ENCODE measurements at places on chromosomes 2 and 18.

DNA sequence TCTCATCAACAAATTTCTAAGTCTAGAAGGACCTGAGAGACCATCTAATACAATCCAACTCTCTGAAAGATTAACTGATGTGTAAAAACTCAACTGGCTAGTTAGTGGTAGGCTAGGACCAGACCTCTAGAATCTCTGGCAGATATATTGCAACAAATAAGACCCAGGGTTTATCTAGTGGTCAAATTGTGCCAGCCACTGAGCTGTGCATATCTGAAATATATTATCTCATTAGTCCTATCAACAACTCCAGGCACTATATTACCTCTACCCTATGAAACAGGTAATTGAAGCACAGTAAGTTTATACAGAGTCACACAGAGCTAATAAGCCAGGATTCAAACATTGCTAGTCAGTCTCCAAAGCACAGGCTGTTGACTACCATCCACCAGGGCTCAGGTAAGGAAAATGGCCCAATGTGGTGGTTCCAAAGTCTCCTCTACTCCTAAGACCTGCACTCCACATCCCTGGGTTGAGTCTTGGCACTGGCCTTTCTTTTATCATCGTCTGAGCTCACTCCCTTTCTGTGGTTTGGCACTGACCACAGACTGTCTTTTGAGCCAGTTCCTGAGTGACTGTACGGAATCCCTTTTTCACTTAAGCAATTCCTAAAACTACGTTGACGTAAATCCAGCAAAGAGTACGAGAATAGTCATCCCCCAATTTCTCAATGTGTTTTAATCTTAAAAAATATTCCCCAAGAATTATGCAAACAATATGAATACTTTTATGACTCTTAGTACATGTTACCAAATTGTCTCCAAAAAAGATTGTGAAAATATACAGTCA, 11.9 kb upstream of the PID1 start:
- DNase-seq: no peak

DNA sequence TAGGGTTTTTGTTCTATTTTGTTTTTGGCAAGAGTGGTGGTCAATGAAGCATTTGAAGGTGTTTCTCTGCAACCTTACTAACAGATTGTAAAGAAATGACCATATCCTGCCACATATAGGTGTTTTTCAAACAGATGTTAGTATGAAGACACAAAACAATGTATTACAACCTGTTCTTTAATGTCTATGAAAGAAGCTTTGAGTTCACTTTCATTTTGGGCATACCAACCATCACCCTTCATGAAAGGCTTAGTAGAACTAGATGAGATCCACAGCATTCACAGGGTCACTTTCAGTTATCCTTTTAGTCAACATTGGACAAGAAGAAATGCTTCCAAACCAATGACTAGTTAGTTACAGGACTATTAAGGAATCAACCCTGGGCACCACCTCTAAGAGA, 95.1 kb downstream of the EHBP1 start:
- no peak for DNase-seq

- no peak for DNase-seq
Observed at GRCh38 chr2:209512971-209513370, 89.1 kb downstream of the MAP2 start.

DNA sequence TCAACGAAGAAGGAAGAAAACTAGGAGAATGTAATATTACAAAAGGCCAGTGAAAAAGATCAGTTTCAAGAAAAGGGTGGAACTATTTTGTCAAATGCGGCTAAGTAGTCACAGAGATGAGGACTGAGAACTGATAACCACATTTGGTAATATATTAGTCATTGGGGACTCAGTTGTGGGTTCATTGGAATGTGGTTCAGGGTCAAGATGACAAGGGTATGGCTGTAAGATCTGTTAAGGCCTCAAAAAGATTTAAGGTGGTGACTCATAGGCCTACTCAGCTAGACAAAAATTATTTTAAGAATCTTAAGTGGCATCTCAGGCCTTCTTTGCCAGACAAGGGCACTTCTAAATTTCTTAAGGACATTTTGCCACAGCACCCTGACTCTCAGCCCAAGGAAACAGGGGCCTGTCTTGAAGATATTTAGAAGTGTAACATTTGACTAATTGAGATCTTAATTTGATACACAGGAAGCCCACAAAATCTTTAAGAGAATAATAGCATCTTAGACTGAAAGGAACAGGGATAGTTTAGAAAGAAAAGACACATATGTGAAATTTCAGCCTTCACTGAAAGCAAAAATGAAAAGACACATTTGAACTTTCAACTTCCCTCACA, 81.3 kb downstream of the STRADB start:
- no peak for DNase-seq

- no peak for DNase-seq
Observed at GRCh38 chr2:120635146-120635545, 100.5 kb upstream of the GLI2 start.

- DNase-seq: peak; percentile 70
Observed at GRCh38 chr2:96485751-96486651, 19.2 kb downstream of the NEURL3 start.

GRCh38 chr18:11785444-11786055, 65.7 kb upstream of the CHMP1B start:
- DNase-seq: no peak

- no peak for DNase-seq
Observed at GRCh38 chr2:237525559-237526157, 38.6 kb downstream of the MLPH start.

GRCh38 chr2:172119089-172119488, 16.4 kb upstream of the DLX2 start:
- DNase-seq: no peak

- DNase-seq: no peak
Observed at GRCh38 chr2:224217233-224217961, 178.3 kb upstream of the SERPINE2 start.

- no peak for DNase-seq
Observed at GRCh38 chr2:29841386-29842004, 79.9 kb downstream of the ALK start.

DNA sequence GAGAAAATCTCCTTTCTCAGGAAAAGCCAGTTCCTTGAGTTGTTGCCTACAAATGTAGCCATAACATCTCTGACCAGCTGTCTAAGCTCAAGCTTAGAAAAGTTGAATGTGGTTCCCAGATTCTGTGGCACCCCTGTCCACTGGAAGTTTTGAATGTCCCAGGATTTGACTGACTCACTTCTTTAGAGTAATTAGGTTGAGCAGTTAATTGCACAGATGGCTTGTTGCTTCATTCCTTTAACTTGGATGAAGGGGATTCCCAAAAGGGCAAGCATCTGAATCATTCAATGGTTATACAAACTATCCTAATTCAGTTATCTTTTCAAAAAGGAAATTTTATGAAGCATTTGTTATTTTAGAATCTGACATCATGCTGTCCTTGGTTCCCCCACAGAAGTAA, 374.7 kb downstream of the LNPK start:
- no peak for DNase-seq

All from activated T-helper 9 cell treated with anti-CD3 and anti-CD28 coated beads, Interleukin-2, amount 50 U/mL, for 16 hours (primary cell).